ENCODE measurements at places on chromosomes 2 and 18. TPM values are rescaled to one million over a fixed set of nuclear protein-coding genes. Genes with fewer than 3 reads are reported as not detected.

TMEM182 gene
- 6.5 TPM for total RNA-seq

CRYGA gene
- not detected for total RNA-seq

HS1BP3 gene
- 40.8 TPM for total RNA-seq

SLC4A3 gene
- 6.9 TPM for total RNA-seq

KIAA2012 gene
- total RNA-seq, result not detected

RAMP1 gene
- 0.34 TPM for total RNA-seq

TUBB8B gene
- under 0.01 TPM for total RNA-seq

LHCGR gene
- not detected for total RNA-seq

GCC2 gene
- total RNA-seq, result 13.0 TPM

LRRC30 gene
- total RNA-seq, result not detected

DPP10 gene
- not detected for total RNA-seq

ATG4B gene
- total RNA-seq, result 39.6 TPM

SLC5A7 gene
- total RNA-seq, result not detected

NOL4 gene
- total RNA-seq, result not detected

SCYGR4 gene
- total RNA-seq, result not detected
